ENCODE measurements at places on chromosomes 6 and 20.

DNA sequence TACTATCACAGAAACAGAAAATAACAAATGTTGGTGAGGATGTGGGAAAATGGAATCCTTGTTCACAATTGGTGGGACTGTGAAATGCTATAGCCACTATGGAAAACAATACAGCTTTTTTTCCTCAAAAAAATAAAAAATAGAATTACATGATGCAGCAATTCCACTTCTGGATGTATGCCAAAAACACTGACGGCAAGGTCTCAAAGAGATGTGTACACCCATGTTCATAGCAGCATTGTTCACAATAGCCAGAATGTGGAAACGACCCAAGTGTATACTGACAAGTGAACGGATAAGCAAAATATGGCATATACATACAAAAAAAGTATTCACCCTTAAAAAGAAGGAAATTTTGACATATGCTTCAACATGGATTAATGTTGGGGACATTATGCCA, 213.4 kb downstream of the KHDC1L start:
- DNase-seq: no peak

- no peak for DNase-seq
Measured at GRCh38 chr20:42961771-42962170, 227.9 kb downstream of the PTPRT start.

DNA sequence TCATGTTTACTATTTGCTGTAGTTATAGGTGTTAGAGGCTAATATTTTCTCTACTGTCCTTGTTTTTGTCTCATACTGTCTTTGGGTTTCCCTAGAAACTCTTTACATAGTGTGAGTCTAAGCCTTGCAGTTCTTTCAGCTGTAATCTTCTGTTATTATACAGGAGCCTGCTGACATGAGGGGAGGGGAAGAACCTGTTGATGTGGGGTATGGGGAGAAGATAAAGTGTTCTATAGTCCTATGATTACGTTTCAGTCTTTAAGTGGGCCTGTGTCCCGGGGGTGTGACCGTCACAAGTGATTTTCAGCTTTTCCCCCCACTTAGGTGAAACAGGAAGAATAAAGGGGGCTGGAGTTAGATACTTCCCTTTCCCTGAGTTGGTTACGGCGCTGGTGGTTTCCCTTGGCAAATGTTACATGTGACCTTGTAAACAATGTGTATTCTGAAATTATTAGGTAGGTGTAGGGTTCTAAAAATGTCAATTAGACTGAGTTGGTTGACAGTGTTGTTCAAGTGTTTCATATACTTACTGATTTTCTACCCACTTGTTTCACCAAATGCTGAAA, 41.3 kb downstream of the REV3L start:
- DNase-seq: no peak

DNA sequence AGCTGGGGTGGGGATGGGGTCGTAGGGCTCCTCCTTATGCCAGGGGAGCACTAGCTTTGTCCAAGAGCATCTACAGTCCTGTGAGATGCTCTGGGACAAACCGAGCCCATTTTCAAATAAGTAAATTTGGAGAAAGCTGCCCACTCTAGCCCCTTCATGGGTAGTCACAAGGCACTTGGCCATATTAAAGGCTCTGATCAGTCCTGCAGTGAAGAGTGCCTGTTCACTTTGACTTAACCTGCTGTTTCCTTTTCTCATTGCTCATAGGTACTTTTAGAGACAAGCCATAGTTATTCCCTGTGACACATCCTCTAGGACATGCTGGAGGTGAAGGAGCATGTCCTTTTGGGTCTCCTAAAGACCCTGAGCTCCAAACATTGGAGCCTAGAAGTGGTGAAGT, 38.4 kb downstream of the FAM110A start:
- DNase-seq: no peak

Data from hippocampal formation (tissue), 2 donors.